ENCODE measurements at places on chromosomes 16 and 17. TPM values are rescaled to one million over a fixed set of nuclear protein-coding genes. Genes with fewer than 3 reads are reported as not detected.
A peak's percentile ranks its signal among the peaks of the same experiment; 100 is the strongest.

GRCh38 chr16:23509782-23510163, 521 bp downstream of the GGA2 start:
- no peak for DNase-seq

DNA sequence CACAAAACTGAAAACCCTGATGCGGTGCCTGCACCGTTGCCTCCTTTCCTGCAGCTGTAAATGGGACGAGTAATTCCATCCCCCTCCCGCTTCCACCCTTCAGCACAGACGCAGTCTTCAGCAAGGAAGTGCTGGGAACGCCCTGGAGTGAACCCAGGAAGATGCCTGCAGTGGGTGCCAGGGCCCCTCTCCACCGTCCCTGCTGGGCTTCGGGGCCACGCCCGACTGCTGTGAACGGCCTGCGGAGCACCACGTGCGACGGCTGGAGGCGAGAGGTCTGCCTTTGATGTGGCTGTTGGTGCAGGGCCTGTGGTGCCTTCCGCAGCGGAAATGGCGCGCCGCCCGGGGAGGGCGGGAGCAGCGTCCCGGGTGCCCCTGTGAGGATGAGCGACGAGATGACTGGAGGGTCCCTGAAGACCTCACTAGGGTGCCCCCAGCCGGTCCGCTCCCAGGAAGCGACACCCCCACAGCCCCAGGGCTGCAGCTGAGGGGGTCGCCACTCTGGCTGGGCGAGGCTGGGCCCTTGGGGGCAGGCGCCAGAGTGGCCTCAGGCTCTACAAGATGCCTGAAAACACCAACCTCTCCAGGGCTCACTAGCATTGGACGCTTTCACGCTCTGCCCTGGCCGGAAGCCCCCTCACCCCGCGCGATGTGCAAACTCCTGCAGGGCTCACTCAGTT, 749 bp upstream of the MC1R start:
- no peak for DNase-seq

GRCh38 chr17:14437176-14437575, 136.3 kb downstream of the HS3ST3B1 start:
- no peak for DNase-seq

GRCh38 chr16:80804056-80804525, 307 bp downstream of the CDYL2 start:
- no peak for DNase-seq

DNA sequence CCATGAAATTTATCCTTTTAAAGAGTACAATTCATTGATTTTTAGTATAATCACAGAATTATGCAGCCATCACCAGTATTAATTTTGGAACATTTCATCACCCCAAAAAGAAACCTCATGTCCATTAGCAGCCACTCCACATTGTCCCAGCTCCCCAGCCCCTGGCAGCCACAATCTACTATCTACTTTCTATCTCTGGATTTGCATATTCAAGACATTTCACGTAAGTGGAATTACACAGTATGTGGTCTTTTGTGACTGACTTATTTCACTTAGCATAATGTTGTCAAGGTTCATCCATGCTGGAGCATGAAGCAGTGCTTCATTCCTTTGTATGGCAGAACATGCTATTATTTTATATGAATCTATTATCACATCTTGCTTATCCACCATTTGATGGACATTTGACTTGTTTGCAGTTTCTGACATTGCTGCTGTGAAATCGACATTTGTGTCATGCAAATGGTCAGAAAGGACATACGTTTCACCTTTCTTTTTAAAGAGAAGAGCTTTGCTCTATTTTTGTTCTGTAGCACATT, 10.7 kb downstream of the METTL9 start:
- DNase-seq = no peak

- no peak for DNase-seq
Measured at GRCh38 chr17:42709561-42709960, 27.2 kb downstream of the CNTNAP1 start.

- peak; percentile 45 for DNase-seq
Measured at GRCh38 chr17:28745786-28746411, 2.1 kb downstream of the TRAF4 start.

DNA sequence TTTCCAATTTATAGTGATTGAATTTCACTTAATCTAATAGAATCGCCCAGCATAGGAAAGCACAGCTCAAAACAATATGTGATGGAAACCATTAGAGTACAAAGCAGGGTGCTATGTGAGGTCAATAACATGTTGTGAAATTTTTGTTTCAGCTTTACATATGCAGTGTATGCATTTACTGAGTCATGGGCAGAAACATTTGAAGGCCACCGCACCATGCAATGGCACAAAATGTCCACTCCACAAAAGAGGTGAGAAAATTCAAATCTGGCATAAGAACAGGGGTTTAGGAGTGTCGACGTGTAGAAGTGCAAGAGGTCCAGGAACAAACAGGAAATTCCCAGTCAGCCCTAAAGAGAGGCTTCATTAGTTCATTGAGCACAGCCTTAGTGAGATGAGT, 131.2 kb downstream of the ANKFN1 start:
- DNase-seq = no peak

GRCh38 chr16:78984324-78984723, 616.2 kb downstream of the MAF start:
- no peak for DNase-seq

DNA sequence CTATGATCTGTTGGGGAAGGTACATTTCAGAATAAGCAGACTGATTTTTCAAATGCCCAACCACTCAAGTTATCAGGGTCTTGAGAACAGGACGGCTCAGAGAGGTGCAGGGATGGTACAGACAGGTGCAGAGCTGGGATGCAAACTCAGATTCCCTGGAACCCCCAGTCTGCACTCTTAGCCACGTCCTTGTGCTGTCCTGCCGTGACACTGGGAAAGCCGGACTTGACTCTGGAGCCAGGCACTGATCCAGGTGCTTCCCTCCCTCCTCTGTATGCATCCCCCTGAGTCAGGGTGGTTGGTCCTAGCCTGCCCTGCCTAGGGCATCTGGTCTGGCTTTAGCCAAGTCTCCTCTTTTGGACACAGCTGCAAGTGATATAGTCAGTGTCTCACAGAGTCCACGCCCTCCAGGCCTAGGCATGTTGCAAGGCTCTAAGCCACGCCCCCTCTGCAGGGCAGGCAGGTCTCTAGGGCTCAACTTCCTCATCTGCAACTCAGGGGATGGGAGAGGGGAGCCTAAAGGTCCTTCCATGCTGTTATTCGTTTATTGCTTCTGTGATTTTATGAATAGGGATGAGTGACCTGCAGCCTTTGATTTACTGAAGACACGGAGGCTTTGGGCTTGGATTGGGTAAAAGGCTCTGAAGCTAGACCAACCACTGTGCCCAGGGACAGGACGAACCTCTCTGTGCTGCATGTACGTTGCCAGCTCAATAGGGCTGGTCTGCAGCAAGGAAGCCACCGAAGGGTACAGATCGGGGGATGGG, 97.3 kb downstream of the SDK2 start:
- DNase-seq = no peak

GRCh38 chr17:67656494-67657203, 61.1 kb upstream of the NOL11 start:
- no peak for DNase-seq

NPIPB13 gene
- 14.7 TPM for total RNA-seq

GRCh38 chr17:16920628-16921020, 51.3 kb downstream of the TNFRSF13B start:
- peak; percentile 15 for DNase-seq

DNA sequence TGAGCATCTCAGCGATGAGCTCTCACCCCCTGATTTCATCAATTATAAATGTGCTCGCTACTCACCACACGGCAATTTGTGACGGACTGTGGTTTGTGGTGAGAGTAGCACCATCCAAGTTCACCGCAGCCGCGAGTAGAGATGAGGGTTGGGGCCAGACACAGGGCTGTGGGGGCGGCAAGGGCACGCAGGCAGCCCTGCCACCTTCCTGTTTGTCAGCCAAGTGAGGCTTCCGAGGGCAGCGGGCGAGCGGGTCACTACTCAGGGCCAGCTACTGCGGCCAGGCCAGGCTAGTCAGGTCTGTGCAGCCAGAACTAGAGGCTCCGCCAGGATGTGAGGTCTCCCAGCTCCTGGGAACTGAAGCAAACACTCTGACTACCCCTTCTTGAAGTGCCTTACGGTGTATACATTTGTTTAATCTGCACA, 39.6 kb upstream of the MEOX1 start:
- no peak for DNase-seq

DNA sequence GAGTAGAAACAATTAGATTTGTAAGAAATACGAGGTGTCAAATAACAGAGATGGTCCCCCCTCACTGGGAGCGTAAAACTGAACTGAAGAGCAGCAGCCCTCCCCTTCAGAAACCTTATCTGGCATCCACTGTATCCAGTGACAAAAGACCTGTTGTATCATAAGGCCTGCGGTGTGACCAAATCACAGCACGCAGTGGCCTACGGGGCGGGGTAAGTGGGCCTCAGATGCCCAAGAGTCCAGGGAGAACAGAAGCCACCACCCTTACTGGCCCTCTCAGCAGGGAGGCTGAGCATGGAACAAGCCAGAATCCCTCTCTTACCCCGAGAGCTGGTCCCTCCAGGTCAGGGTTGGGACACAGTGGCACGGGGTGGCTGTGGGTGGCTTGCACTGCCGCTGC, 5.5 kb downstream of the JMJD6 start:
- no peak for DNase-seq

GRCh38 chr16:9090101-9090959, 1.1 kb upstream of the HAPSTR1 start:
- DNase-seq = no peak

CCL22 gene
- total RNA-seq = not detected

DNA sequence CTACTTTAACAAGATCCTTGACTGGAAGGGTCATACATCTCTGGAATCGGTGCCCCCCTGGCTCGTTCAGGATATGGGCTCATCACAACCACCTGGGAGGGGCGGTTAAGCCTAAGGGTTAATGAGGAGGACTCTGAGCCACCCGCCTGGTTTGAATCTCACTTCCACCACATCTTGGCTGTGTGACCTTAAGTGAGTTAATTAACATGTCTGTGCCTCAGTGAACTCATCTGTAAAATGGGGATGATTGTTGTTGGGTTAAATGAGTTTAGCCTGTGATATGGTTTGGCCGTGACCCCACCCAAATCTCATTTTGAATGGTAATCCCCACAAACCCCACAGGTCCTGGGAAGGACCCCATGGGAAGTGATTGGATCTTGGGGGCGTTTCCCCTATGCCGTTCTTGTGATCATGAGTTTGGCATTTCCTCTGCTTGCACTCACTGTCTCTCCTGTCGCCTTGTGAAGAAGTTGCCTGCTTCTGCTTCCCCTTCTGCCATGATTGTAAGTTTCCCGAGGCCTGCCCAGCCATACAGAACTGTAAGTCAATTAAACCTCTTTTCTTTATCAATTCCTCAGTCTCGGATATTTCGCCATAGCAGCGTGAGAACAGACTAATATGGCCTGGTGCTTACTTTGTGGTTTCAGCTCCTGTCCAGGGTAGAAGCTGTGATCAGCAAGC, 214.0 kb upstream of the CIBAR2 start:
- DNase-seq = no peak

ATXN1L gene
- 33.3 TPM for total RNA-seq

DNA sequence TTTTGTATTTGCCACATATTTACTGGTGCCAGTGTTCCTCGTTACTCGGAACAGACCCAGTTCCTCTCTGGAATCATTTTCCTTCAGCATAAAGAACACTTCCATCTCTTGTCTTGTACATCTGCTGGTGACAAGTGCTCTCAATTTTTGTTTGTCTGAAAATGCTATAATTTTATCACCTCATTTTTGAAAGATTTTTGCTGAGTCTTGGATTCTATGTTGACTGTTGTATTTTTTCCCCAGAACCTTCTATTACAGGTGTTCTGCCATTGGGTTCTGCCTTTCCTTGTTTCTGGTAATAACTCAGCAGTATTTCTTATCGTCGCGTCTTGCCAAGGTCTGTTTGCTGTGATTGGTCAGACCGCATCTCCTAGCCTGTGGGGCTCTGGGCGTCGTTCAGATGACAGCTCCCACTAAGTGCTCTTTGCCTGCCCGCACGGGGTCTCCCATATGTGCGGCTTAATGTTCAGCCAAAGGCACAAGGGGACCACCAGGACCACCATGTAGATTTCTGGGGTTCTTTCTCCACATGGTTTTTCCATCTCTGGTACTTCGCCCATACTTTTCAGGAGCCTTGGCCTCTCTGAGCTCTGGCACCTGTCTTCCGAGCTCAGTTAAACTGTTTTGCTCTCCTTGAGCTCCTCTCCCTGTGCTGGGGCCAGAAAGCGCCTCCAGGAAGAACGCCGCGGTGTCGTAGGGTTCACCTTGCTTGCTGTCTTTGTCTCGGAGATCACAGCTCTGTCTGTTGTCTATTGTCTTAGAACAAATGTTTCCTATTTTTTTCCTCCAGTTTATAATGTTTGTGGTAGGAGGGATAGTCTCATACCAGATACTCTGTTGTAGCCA, 80.0 kb downstream of the METRNL start:
- no peak for DNase-seq

- no peak for DNase-seq
Measured at GRCh38 chr16:15751940-15752339, 101.9 kb downstream of the NDE1 start.

- no peak for DNase-seq
Measured at GRCh38 chr17:48307814-48308411, 122.1 kb downstream of the SKAP1 start.

GRCh38 chr16:82105107-82105506, 64.9 kb downstream of the MPHOSPH6 start:
- no peak for DNase-seq

GRCh38 chr17:8555062-8555461, 75.5 kb downstream of the MYH10 start:
- DNase-seq = no peak

DNA sequence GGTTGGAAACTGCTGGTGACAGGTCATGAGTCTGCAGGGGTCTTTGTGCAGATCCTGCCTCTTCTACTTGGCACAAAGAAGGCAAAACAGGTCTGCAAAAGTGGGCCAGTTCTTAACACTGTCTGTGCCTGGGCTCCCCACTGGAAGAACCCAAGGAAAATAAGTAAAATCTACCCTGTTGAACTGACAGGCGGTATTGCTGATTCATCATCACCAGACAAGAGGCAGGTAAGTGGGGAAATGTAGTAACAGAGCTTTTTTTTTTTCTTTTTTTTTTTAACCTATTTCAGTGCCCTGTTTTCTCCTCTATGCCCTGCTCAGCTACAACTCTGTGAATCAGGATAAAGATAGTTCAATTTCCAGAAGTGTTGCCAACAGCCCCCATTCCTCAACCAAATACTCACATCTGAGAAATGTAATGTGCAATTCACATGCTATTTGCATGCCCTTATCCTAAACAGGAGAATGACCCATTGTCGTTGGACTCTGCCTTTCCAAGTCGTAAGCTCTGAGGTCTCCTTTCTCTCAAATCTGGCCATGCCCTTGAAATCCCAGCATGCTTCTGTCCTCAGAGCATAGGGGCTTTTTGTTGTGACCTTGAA, 237.0 kb downstream of the SOX9 start:
- no peak for DNase-seq

- DNase-seq = no peak
Measured at GRCh38 chr17:77341069-77341541, 200.3 kb downstream of the SEC14L1 start.

MGRN1 gene
- total RNA-seq = 35.0 TPM

All from omental fat pad (tissue), 4 donors.